ENCODE measurements at places on chromosomes 16 and 17. TPM values are rescaled to one million over a fixed set of nuclear protein-coding genes. Genes with fewer than 3 reads are reported as not detected.

The ZFP3 gene
- total RNA-seq, result 1.1 TPM

The ZFHX3 gene
- total RNA-seq, result 6.8 TPM

The GPR179 gene
- not detected for total RNA-seq

The NUDT16L1 gene
- 23.2 TPM for total RNA-seq

The CD300A gene
- total RNA-seq, result not detected

The MARVELD3 gene
- total RNA-seq, result not detected

The CD300LF gene
- 0.29 TPM for total RNA-seq

The CD300LB gene
- not detected for total RNA-seq

The CD7 gene
- total RNA-seq, result not detected

The RAC3 gene
- 9.2 TPM for total RNA-seq

The ABCA10 gene
- 2.2 TPM for total RNA-seq

The OTOA gene
- not detected for total RNA-seq

The WDR81 gene
- 58.0 TPM for total RNA-seq

The KCNJ2 gene
- total RNA-seq, result 2.9 TPM

The C1QTNF1 gene
- 220 TPM for total RNA-seq

The FOXO3B gene
- total RNA-seq, result 7.2 TPM

All from placental pericyte (primary cell).